Stimulated activated CD4-positive, alpha-beta T cell treated with anti-CD3 and anti-CD28 coated beads, Interleukin-1b, Interleukin-23, amount 100 ng/mL, for 1 hour (primary cell): ENCODE measurements at places on chromosomes 16 and 17.

- DNase-seq: no peak
Measured at GRCh38 chr17:4485676-4486646, 12.7 kb upstream of the SPNS2 start.

DNA sequence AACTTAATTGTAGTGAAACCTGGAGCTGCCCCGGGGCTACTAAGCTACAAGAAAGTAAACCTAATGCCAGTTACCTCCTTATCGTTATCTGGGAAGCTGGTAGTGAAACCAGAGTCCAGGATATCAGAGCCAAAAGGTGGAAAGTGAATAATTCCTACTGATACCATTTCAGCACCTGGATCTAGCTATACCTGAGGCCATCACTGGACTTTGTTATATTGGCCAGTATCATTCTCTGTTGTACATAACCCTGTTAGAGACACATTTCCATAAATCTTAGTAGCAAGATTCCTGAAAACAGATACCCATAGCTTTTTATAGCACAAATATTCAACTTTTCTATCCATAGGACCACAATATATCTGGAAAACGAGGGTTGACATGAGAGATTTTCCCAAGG is 538.0 kb downstream of the GRIN2A start:
- no peak for DNase-seq

DNA sequence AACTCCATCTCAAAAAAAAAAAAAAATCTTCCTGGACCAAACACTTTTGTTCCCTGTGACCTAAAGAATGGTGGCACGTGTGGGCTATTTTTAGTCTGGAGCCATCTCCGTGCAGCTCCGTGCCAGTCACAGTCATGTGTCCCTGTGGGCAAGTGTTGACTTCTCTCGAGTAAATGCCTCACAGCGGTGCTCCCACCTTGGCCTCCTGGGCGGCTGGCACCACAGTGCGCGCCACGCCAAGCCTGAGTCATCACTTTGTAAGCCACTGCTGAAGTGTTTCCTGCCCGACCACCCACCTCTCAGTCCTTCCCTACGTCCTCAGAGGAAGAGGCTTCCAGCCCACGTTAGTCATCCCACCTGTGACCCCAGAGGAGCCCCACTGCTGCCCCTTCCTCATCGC is 10.9 kb upstream of the HEXD start:
- DNase-seq: no peak

DNA sequence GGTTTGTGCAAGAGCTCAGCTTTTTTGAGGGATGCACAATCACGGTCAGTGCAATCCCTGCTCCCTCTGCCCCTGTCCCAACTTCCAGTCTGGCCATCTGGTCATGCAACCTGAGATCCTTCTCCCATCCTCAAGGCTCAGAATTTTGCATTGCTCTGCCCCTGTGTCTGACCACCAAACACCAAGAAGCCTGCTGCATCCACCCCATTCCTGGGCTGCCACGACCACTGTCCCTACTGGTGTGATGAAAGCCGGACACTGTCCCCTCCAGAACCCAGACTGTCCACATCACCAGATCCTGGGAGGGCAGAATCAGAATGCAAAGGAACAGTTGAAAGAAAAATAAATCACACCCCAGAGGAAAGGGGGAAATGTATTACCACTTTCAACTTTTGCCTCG is 231.0 kb downstream of the C16orf78 start:
- no peak for DNase-seq

DNA sequence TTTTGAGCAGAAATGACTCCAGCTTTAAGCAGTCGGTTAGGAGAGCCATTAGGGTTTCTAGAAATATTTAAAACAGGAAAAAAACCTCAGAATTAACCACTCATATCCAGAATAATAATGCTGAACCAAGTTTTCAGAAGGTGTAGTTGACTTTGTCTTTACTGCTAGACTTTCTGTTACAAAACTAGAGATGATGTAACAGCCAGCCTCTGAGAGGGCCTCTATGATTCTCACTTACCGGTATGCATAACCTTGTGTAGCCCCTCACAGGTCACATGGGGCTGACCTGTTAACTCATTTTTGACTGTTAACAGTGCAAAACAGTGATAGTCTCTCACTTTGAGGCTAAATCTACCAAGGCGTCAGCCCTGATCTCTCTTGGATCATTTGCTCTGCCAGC is 74.3 kb downstream of the TEX14 start:
- no peak for DNase-seq

GRCh38 chr16:687499-687898 is 2.7 kb downstream of the WDR24 start:
- no peak for DNase-seq

- no peak for DNase-seq
Measured at GRCh38 chr17:68733241-68734176, 132.3 kb upstream of the FAM20A start.

DNA sequence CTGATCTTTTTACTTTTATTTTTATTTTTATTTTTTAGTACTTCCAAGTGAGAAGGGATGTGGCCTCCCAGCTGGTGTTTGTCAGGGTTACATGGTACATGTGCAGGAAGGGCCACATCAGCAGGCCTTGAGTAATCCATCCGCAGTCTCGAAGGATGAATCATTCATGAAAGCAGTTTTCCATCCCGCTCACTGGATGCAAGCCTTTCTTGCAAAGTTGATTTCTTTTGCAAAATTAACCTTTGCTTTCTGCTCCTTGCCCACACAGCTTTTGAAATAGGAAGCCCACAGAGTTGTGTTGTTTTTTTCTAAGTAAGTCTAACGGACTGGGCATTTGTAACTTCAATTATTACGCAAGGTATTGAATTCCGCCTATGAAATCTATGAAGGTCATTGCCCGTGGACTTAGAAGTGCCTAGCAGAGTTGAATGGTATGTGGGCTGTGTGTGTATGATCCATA is 157.4 kb downstream of the PRKCA start:
- DNase-seq: no peak

- no peak for DNase-seq
Measured at GRCh38 chr16:47037396-47037745, 63.9 kb upstream of the DNAJA2 start.

- no peak for DNase-seq
Measured at GRCh38 chr17:76492123-76492988, 8.9 kb downstream of the RHBDF2 start.

- DNase-seq: no peak
Measured at GRCh38 chr16:15996432-15997109, 47.2 kb downstream of the ABCC1 start.

GRCh38 chr16:83116274-83116892 is 489.6 kb downstream of the CDH13 start:
- DNase-seq: no peak

- no peak for DNase-seq
Measured at GRCh38 chr17:44081681-44082080, 11.1 kb downstream of the G6PC3 start.

- DNase-seq: no peak
Measured at GRCh38 chr16:83651871-83652270, 155.9 kb upstream of the HSBP1 start.

DNA sequence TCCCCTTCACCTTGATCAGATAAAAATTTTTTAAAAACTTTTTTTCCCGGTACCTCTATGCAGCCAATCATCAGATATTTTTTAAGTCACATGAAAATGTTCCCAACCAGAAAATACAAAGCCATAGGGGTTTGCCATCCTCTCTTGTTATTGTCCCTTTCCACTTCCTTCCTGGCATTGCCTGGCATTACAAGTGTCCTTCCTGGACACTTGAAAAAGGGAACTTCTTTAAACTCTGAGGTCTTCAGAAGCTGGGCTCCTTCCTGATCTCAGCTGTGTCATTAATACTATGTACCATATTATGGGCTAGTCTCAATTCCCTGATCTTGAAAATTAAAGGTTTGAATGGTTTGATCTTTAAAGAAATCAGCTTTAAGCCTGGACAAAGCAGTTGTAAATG is 64.9 kb downstream of the TEX14 start:
- DNase-seq: no peak

GRCh38 chr17:63881935-63882601 is at the start of gene GH2:
TSS of gene GH2 (minus strand) at chr17:63881944. CDS start at chr17:63881801, 143 bp downstream.
- DNase-seq: peak; percentile 45

- no peak for DNase-seq
Measured at GRCh38 chr17:59897090-59897489, 4.2 kb downstream of the RPS6KB1 start.

DNA sequence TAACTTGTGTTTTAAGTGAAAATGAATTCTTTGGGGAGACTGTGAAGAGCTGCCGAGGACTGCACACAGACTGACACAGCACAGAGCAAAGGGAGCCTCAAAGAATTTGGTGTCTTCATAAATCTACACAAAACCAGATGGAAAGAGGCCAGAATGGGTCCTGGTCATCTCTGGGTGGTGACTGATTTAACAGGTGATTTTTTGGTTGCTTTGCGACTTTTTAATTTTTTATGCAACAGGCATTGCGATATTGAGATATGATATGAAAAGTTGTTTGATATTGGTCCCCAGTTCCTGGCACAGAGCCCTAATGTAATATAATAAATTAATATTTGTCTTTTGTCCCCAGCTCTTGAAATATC is 12.6 kb upstream of the EIF1 start:
- DNase-seq: no peak

DNA sequence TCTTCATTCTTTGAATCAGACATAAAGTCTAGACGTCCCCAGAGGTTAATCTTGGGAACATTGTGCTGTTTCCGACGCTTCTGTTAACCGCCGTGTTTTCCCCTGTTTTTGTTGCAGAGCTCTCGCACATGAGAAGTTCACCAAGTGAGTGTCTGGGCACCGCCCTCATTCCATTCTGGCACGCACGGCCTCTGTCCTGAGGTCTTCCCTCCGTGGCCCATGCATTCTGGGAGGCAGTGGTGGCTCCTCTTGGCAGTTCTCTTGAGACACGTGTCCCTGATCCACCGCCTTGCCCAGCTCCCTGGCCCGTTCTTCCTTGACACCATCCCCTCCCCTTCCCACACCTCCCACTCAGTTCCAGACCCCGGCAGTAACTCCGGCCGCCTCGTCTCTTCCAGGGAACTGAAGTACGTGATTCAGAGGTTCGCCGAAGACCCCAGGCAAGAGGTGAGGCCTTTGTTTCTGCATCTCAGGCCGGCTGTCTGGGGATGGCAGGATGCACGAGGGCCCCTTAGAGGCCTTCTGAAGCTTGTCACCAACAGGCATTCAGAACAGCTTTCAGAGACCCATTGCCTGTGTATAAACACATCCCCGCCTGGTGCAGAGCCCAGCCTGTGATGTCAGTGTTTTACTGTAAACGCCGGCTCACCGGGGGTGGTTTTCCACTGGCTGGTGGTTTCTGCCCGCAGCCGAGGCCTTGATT is 85.9 kb upstream of the PLCG2 start:
- DNase-seq: no peak

GRCh38 chr17:13592427-13592826 is 9.3 kb downstream of the HS3ST3A1 start:
- DNase-seq: no peak

GRCh38 chr16:85089525-85089924 is 22.7 kb downstream of the CIBAR2 start:
- DNase-seq: no peak

- DNase-seq: no peak
Measured at GRCh38 chr17:38958756-38959155, 8.4 kb downstream of the FBXO47 start.

DNA sequence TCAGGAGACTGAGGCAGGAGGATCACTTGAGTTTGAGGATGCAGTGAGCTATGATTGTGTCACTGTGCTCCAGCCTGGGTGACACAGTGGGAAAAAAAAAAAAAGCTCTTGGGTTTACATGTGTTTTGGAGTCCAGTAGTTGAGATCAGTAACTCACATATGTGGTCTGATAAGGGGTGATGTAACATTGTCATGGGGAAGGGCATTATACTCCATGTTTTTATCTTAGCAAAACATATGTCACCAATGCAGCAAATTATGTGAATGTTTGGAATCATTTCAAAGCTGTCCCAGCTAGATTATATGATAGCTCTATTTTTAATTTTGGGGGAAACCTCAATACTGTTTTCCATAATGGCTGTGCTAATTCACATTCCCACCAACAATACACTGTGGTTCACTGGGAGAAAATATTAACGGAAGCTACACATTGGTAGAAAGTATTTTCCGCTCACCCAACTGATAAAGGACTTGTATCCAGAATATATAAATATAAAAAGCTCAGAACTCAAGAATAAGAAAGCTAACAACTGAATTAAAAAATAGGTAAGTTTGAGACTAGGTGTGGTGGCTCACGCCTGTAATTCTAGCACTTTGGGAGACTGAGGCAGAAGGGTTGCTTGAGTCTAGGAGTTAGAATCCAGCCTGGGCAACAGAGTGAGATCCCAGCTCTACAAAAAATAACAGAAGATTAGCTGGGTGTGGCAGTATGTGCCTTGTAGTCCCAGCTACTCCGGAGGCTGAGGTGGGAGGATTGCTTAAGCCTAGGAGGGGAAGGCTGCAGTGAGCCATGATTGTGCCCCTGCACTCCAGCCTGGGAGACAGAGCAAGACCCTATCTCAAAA is 224.1 kb upstream of the TBX2 start:
- DNase-seq: no peak

- DNase-seq: no peak
Measured at GRCh38 chr17:76077584-76078110, 1.3 kb upstream of the ZACN start.

DNA sequence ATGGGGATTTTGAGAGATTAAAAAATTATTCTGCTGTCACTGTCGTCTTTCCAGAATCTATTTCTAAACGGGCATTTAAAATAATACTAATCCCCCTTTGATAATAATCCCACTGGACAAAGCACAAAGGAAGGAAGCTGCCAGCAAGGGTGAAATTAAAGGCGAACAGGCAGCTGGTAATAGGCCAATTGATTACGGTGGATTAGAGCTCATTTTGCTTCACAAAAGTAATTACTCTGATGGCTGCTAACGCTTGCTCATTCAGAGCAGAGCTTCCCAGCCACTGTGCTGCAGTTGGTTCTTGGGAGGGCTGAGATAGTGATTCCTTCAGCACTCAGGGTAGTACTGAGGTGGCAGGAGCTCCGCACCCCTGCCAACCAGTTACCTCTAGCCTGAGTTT is 205.7 kb downstream of the SNX29 start:
- no peak for DNase-seq

GRCh38 chr16:85824161-85825135 is 25.0 kb downstream of the COX4I1 start:
- no peak for DNase-seq

DNA sequence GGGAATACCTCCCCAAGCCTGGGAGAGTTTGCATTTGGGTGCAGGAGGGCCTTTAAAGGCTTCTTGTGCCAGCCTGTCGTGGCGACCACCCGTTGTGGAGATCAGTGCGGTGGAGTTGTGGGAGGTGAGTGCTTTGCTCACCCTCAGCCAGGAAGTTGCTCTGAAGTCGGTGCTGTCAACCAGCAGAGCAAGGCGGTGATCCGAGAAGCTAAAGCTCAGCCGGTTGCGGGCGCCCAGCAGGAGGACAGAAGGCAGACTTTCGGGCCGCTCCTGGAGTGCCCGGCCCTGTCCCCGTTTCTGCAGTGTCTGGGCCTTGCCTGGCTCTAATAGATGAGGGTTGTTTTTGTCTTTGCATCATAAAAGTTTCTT is 1.4 kb downstream of the UBE2I start:
- no peak for DNase-seq

GRCh38 chr17:180381-181244 is 837 bp downstream of the DOC2B start:
- no peak for DNase-seq
